NCI-H187 (cell line): ENCODE measurements at places on chromosomes 16 and 17.

GRCh38 chr16:369866-370436, 387 bp downstream of the MRPL28 start:
- no peak for DNase-seq

GRCh38 chr16:17512636-17513220, 42.0 kb upstream of the XYLT1 start:
- no peak for DNase-seq

GRCh38 chr17:41593306-41593981, 6.7 kb upstream of the KRT14 start:
- DNase-seq = no peak

DNA sequence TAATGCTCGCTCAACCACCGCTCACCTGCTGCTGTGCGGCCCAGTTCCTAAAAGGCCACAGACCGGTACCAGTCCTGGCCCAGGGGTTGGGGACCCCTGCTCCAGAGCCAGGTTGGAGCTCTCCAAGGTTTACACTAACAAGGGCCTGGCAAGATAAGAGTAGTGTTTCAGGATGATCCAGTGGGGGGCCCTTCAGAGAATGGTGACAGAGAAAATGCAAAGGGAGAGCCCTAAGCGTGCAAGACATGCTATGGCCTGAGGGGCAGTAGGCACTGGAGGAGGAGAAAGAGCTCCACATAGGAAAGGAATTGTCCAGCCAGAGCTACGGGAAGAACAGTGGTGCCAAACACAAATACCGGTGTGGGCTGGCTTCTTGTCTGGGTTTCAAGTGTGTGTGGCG, 233.4 kb downstream of the STX8 start:
- DNase-seq = no peak

- DNase-seq = no peak
Observed at GRCh38 chr17:33024688-33025486, 33.2 kb downstream of the SPACA3 start.

GRCh38 chr16:65068151-65068740, 53.6 kb downstream of the CDH11 start:
- no peak for DNase-seq

DNA sequence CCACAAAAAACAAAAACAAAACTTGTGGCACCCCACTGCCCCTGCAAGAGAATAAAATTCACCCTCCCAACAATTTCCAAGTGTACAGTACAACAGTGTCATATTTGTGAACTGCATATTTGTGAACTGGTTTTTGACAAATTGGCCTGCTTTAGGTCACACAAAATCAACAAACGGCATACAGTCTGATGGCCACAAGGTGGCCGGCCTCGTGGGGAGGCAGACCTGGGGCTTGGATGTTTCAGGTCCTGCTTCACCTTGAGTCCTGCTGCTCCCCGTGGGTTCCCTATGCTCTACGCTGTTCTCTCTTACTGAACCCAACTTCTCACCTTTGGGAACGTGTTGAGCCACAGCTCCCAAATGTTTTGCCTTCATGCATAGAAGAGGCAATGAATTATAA, 102.2 kb downstream of the CDK5R1 start:
- no peak for DNase-seq

DNA sequence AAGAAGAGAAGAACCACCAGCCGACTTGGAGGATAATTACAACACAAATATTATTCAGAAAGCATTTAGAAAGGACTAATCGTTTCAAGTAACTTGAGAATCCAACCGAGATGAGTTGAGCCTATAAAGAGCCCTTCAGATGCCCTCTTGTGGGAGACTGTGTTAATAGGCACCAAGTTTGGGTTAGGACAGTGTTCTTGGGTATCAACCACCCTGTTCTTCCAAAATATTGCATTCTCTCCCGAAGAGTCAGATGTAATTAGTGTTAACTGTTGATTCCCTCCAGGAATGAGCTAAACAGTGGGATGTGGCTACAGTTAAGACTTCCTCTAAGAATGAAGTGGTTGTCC, 87.8 kb upstream of the NOL11 start:
- peak; percentile 5 for DNase-seq

DNA sequence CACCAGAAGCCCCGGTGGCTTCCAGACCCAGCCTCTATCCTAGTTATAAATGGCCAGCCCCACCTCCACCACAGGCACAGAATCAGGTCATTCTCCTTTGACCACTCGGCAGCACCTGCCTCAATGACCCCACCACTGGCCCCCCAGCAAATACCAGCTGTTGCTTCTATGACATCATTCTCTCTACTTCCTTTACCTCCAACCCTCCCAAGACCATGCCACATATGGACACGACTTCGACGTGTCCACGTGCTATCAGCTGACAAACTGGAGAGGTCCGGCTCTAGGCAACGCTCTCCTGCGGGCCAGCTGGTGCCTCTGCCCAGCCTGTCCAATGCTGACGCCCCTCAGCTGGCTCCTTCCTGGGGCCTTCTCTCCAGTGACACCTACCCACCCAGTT, 5.9 kb downstream of the ALYREF start:
- no peak for DNase-seq

GRCh38 chr17:55549140-55549539, 37.9 kb upstream of the SMIM36 start:
- DNase-seq = no peak

DNA sequence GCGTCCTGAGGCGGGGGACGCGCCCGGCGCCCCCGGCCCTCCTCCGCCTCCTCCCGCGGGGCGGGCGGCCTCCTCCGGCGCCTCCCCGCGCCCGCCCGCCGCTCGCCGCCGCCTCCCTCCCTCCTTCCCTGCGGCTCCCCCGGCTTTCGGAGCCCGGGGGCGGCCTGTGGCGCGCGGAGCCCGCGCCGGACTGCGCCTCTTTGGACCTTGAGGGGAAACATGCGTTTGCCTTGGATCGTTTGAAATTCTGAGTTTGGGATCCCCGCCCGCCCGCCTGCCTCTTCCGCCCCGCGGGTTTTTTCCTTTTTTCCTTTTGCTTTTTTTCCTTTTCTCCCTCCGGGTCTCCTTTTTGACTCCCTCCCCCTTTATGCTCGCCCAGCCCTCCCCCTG, 390 bp downstream of the ZNRF1 start:
- no peak for DNase-seq

DNA sequence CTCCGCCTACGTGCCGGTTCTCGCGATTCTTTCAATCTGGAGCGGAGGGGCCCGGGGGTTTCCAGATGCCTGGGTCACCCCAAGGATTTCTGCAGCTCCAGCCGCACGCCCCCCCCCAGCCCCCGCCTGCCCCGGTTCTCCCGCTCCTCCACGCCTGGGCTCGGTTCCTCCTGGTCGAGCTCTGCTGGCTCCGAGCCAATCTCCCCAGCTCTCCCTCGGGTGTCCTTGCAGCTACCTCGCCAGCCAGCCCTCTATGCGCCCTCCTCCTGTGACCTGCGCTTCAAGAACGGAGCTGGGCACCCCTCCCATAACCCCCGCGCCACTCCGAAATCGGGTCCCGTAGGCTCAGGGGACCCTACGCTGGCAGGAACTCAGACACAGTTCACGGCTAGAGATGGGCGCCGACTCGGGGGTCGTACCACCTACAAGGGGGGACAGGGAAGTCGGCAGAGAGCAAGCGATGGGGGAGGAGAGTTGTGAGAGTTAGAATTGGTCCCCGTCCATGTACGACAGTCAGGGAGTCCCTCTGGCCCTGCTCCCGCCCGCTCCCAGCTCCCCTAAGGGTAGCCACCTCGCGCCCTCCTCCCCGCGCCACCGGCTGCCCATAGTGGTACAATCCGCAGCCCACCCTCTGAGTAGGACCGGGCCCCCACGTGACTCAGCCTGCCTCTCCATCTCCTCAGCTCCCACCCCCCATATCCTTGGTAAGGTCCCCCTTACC, 961 bp downstream of the FGF11 start:
- DNase-seq = no peak

- no peak for DNase-seq
Observed at GRCh38 chr17:47918006-47918405, 22.0 kb downstream of the SP2 start.

GRCh38 chr16:2009791-2010510, at the start of gene ZNF598:
Gene ZNF598 (minus strand): TSS chr16:2009821.
- DNase-seq = peak; percentile 87

DNA sequence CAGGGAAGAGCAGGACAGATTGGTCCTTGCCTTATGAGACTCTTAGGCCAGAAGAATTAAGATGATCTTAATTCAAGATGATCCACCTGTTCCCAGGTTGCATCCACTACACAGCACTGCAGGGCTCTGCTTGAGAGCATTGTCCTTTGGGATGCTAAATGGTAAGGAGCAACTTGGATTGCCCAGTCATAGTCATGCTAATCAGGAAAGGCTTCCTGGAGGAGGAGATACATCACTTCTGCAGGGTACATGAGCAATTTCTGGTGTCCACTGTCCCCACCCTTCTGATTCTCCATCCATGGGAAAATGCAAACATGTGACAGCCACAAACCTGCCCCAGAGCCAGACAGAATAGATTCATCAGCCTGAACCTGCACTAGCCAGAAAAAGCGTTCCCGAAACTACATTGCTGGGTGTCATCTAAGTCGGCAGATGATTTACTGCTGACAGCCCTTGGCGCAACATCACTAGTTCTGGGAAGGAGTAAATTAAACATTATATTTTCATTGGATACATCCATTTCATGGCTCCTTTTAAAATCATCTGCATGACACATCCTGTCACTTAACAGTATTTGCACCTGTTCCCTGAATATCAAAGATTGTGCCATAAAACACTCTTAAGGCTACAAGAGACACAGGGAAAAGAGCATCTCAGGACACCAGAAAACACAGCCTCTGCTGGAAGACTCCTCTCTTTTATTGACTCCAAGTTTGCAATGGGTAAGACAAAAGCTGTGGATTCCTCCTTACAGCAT, 282.2 kb downstream of the MAF start:
- DNase-seq = peak; percentile 42

GRCh38 chr17:27569884-27570577, 61.0 kb upstream of the LGALS9 start:
- no peak for DNase-seq

DNA sequence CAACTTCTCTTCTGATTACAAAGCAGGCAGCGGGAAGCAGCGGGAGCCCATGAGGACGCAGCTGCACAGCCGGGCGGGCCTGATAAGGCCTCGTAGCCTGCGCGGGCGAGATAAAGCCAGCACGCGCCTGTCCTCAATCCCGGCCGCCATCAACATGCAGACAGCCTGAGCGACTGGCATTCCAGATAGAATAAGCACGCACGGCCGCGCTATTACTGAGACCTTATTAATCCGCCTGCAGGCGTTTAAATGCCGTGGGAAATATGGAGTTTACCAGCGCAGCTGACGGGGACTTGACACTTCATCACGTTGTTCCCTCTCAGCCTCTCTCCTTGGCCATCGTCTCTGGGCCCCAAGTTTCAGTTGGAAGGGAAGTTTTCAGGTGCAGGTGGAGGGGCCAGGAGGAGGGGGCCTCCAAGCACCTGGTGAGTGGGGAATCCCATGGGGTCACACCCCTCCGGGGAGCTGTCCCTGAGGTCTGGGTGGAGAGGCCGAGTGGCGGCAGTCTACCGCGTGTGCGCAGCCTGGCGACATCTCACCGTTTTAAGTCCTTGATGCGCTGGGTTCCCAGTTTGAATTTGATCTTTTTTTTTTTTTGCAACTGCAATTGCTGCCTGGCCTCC, 27.3 kb upstream of the CBFA2T3 start:
- DNase-seq = no peak

DNA sequence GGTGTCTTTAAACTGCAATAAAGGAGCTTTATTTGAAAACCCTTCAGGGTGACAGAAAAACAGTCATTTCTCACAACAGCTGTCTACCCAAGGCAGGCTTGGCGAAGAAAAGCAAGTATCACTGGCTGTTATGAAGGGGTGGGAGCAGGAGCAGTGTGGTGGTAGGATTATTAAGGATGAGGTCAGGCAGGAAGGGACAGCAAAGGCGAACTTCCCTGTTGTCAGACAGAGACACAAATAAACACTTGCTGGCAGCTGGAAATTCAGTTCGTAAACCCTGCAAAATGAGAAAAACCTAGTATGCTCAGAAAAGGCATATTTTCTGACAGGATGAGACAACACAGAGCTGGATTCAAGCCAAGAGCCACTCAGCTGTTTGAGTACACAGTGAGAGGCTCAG, 416.3 kb upstream of the CDH5 start:
- no peak for DNase-seq

GRCh38 chr17:80265205-80266068, 4.8 kb downstream of the RNF213 start:
- DNase-seq = no peak

GRCh38 chr17:35175638-35176415, 18.4 kb downstream of the SLC35G3 start:
- no peak for DNase-seq

- DNase-seq = no peak
Observed at GRCh38 chr16:12084436-12084835, 107.9 kb downstream of the SNX29 start.

DNA sequence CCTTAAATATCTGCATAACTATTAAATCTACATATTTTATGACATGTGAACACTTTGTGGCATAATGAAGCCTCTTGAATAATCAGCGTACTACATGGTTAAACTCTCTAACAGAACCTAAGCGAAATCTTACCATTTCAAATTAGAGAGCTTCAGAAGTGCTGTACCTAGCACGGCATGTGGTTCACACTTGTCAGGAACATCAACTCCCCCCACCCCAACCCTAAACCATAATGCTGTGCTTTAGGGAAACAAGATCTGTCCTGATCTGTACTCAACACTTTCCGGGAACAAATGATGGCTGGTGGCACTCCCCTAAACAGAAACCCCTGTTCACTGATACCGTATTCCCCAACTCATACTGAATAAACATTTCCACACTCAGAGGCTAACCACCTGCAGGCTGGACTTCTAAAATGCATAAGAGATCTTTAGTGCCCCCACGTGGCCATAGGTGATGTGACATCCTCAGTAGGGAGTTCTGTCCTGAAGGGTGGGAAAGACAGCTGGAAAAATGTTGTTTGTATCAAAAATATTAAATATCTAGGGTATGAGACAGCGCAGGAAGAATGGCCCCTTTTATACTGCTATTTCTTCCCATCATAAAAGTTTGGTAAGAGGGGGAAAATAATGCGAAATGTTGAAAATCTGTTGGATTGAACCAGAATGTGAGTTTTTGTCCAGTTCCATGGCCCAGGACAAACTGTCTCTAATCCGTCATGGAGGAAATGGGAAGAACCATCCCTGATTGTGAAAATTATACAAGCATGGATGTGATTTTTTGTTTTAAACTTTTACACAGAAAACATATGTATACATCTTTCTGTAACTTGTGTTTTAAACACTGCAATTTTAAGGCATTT, 88.6 kb downstream of the USP31 start:
- peak; percentile 20 for DNase-seq

DNA sequence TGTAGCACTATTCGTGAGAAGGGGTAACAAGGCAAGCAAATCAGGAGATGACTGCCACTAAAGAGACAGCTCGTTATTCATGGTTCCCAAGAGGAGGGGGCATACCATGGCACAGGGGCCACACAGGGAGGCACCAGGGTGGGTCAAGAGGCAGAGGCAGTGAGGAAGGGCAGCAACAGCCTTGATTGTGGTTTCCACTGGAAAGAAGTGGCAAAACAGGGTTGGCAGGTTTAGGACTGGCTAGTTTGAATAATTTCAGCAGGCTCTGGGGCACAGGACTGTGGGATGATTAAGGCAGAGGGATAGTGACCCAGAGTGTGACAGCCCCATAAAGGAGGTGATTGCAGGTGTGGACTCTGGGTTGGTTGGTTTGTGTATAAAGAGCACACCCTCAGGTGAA, 188.9 kb downstream of the CBLN1 start:
- no peak for DNase-seq
